RWPE2 (cell line): ENCODE measurements at places on chromosomes 13 and 19.

DNA sequence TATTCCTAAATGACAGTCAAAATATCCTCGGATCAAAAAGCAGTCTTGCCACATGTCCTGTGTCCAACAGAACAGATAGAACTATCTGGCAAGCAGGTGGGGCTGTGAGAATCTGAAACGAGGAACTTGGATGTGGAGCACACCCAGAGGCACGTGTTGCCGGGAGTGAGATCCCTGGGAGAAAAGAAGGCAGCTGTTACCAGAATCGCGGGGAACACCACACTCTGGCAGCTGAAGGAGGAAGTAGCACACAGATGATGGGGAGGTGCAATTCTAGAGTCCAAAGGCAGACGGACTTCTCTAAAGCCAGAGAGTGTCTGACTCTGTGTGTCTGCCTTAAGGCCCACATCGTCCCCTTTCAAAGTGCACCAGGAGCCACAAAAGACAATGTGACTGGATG, 22.3 kb downstream of the SLC7A1 start:
- DNase-seq, result no peak

GRCh38 chr13:52793515-52794061, 54.0 kb upstream of the CNMD start:
- no peak for DNase-seq

- DNase-seq, result peak; percentile 96
Observed at GRCh38 chr19:41218615-41219507, at the start of gene AXL. Gene AXL, plus strand, starts transcription at chr19:41219223. Its CDS starts 170 bp downstream, at chr19:41219393.

DNA sequence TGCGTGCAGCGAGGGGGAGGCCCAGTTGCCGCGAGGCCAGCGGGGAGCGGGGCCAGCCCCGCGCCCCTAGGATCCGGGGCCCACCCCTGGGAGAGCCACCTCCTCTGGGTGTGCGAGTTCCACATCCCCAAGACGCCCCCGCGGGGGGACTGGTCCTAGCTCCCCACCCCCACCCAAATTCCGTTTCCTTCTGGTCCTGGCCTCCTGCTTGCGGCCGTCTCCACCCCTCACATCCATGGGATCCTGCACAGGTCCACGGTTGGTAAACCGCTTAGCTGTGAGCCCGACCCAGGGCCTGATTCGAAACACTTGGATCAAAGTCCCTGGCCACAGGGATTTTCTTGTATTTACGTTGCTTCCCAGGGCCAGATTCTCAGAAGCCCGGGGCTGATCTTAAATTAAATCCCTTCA, 324 bp upstream of the FBXO17 start:
- DNase-seq, result no peak

GRCh38 chr19:47813304-47813994, 8.3 kb upstream of the CRX start:
- DNase-seq, result no peak

GRCh38 chr13:31361673-31362072, 161.9 kb downstream of the B3GLCT start:
- no peak for DNase-seq

DNA sequence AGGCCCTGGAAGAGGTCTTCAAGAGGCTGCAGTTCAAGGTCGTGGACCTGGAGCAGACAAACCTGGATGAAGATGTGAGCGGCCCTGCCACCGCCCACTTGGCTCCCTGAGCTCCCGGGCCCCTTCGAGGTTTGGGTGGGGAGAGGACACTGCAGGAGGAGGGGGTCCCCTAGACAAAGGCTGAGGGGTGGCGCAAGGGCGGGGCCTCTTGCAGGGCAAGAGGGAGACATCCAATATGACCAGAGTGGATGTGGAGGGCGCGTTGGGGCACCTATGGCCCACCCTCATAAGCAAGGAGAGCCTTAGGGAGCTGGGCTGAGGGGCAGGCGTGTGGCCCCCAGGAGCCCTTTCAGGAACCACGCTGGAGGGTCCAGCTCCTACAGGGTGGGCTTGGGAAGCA, 20.2 kb downstream of the NKPD1 start:
- DNase-seq, result no peak

GRCh38 chr19:5157186-5157585, 183.4 kb downstream of the PTPRS start:
- DNase-seq, result no peak

DNA sequence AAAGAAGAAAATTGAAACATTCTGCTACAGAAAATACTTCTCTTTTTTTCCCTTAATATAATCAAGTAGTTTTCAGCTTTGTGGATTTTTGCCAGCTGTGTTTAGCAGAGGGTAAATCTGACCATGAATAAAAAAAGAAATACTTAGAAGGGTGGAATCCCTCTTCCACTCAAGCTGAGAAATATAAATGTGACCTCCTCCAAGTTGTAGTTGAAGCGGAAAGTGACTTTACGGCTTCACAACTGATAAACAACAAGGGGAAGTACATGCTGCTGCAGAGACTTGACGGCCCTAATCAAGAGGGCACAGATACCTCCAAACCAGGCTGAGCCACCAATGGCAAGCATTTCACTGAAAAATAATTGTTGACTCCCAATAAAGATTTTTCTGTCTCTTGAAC, 785.0 kb downstream of the SLITRK5 start:
- DNase-seq, result no peak

- DNase-seq, result no peak
Observed at GRCh38 chr13:45120967-45121831, 889 bp downstream of the GTF2F2 start.

- no peak for DNase-seq
Observed at GRCh38 chr13:100175078-100175802, 86.3 kb downstream of the PCCA start.

DNA sequence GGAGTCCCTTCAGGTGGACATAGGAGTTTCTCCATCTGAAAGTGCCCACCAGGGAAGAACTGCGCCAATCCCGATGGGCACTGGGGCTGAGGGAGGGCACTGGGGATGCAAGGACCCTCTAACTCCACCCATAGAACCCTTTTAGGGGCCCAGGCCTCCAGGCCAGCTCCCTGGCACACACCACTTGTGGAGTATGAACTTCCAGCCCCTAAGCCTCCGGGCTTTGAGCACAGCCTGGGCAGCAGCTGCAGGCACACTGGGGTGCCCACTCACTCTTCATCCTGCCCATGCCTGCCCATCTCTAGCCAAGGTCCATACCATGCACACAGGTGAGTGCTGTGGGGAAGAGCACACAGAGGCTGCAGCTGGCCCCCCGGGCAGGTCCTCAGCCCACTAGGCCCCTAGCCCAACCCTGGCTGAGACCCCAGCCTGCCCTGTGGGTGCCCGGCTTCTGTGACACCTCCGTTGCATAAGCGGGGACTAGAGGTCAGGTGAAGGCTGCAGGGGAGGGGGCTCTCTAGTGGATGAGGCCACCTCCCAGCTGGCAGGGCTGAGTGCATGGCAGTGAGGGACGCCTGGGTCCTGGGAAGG, 14.6 kb upstream of the SLC7A10 start:
- no peak for DNase-seq
